Endothelial cell of umbilical vein (primary cell): ENCODE measurements at places on chromosomes 6 and 20.

DNA sequence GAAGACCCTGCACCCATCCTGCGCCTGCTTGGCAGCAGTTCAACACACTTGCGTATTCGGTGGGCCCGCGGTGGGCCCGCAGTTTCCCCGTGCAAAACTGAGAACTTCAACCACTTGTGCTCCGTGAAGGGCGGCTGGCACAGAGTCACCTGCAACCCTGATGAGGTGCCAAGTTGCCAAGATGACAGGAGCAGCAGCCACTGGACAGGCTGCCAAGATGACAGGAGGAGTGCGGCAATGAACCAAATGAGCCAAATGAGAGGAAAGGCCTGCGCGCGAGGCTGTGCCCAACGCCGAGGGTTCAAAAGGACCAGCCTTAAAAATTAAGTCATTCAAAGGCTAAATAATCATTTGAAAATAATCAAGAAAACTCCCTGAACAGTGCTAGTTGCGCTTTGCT, 20.1 kb downstream of the DIDO1 start:
- no peak for DNase-seq

GRCh38 chr6:169858935-169859351, 107.5 kb downstream of the ERMARD start:
- no peak for DNase-seq

DNA sequence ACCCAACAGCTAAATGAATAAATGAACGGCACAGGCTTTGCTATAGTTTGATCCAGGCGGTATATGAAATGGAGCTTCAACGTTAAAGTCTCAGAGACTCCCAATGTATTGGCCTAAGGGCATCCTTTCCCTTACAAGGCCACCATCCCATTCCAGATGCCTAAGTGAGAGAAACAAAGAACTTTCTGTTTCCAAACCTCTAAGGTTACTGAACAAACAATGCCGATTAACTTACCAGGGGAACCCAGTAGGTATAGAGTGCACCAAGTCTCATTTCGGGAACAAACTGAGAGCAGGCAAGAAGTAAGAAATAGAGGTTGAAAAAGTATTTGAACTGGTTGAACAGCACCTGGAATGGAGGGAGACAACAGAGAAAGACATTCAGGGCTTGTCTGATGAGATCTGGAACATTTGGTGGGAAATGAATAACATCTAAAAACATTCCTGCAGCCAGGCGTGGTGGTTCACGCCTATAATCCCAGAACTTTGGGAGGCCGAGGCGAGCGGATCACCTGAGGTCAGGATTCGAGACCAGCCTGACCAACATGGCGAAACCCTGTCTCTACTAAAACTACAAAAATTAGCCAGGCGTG, 42.5 kb downstream of the ATP9A start:
- DNase-seq, result no peak

DNA sequence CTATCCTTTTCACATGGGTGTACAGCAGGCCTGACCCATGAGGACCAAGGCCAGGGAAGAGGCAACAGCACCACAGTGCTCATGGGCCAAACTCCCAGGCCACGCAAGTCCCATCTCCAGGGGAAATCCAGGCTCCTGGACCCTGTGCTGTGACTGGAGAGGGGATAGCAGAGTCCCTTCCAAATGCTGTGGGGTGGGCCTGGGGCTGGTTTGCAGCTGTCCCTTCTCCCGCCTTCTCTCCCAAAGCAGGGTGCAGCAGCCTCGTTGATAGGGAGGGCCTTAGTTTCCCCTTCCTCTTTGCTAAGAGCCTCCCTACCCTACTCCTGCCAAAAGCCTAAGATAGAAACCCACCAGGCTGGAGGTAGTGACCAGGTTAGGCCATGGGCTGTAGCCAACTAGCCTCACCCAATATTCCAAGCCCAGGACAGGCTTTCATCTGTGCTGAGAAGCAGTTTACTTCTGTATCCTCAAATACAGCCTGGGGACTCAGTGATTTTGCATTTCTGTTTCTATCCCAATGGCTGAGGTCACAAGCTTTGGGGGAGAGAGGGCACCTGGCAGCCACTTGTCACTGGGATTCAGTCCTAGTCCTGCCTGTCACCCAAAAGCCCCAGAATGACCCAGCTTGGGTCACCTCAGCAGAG, 1.4 kb downstream of the CTSZ start:
- no peak for DNase-seq

GRCh38 chr20:8132484-8133309, 631 bp downstream of the PLCB1 start:
- peak; percentile 41 for DNase-seq

- no peak for DNase-seq
These were observed 43.4 kb upstream of the SPTLC3 start for GRCh38 chr20:12965212-12965869.

DNA sequence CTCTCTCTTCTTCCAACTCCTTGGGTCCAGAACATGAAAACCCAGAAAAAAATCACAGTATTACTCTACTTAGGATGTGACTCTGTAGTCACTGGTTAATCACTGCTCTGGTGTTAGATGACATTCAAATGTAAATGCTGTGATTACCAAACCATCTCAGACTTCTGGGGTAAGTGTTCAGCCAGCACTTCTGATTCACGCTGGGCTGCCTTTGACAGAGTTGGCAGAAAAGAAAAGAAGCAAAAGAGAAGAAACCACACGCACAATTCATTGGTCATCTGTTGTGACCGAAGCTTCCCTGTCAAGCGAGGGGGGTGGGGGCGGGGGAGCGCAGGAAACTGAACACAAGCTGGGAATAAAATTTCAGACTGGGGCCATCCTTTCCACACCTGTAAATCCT, 82.7 kb downstream of the PSMG4 start:
- DNase-seq, result no peak

GRCh38 chr20:10639077-10639736, 34.6 kb downstream of the JAG1 start:
- DNase-seq, result no peak

- DNase-seq, result no peak
These were observed 1106.4 kb upstream of the CITED2 start for GRCh38 chr6:140480852-140481251.

DNA sequence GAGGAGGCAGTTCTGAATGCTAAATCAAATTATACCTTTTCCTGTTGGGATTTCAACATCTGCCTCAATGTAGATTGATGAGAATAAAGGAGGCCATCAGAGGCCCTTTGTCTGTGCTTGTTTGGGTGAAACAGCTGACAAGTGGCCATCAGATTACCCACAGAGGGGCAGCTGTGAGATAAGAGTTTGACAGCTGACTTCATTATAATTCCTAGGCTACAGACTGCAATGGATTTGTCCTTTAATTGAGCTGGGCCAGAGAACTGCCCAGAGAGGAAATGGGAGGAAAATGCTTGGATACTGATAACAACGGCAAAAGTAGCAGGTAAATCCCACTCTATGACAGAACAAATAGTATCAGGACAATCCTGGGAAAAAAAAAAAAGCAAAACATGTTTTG, 649.4 kb downstream of the HDGFL1 start:
- DNase-seq, result peak; percentile 29

DNA sequence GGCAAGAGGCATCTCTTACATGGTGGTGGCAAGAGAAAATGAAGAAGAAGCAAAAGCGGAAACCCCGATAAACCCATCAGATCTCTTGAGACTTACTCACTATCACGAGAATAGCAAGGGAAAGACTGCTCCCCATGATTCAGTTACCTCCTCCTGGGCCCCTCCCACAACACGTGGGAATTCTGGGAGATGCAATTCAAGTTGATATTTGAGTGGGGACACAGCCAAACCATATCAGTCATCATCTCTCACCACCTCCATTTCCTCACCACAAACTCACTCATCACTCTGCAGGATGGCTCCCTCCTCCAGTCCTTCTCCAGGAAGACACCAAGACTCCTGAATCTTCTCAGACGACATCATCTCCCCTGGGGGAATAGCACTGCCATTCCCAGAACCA, 25.8 kb upstream of the SLC16A10 start:
- no peak for DNase-seq

DNA sequence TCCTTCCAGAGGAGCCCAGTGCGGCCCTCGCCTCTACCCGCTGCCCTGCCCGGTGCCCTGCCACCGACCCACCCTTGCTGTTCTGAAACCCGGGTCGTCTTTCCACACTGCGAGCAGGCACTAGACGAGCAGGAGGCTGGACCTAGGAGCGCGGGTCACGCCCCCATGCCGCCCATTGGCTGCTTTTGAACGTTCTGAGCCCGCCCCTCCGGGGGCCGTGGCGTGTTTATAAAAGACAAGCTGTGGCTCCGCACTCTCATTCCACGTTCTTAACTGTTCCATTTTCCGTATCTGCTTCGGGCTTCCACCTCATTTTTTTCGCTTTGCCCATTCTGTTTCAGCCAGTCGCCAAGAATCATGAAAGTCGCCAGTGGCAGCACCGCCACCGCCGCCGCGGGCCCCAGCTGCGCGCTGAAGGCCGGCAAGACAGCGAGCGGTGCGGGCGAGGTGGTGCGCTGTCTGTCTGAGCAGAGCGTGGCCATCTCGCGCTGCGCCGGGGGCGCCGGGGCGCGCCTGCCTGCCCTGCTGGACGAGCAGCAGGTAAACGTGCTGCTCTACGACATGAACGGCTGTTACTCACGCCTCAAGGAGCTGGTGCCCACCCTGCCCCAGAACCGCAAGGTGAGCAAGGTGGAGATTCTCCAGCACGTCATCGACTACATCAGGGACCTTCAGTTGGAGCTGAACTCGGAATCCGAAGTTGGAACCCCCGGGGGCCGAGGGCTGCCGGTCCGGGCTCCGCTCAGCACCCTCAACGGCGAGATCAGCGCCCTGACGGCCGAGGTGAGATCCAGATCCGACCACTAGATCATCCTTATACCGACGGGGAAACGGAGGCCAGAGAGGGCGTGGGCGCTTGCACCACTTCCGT, at the start of gene ID1:
Gene ID1 (plus strand): TSS at position 259 of the 871 bp plus-strand sequence. CDS start 99 bp downstream, at position 358.
- DNase-seq, result peak; percentile 95

GRCh38 chr6:53469163-53469562, 75.7 kb downstream of the GCLC start:
- DNase-seq, result no peak

- DNase-seq, result no peak
These were observed 146.2 kb downstream of the FAM83B start for GRCh38 chr6:54992789-54993188.

GRCh38 chr6:21595285-21596144, 2.0 kb downstream of the SOX4 start:
- DNase-seq, result no peak

GRCh38 chr20:43040427-43040826, 149.3 kb downstream of the PTPRT start:
- no peak for DNase-seq

- DNase-seq, result no peak
These were observed 22.5 kb upstream of the SGK1 start for GRCh38 chr6:134340179-134340975.

DNA sequence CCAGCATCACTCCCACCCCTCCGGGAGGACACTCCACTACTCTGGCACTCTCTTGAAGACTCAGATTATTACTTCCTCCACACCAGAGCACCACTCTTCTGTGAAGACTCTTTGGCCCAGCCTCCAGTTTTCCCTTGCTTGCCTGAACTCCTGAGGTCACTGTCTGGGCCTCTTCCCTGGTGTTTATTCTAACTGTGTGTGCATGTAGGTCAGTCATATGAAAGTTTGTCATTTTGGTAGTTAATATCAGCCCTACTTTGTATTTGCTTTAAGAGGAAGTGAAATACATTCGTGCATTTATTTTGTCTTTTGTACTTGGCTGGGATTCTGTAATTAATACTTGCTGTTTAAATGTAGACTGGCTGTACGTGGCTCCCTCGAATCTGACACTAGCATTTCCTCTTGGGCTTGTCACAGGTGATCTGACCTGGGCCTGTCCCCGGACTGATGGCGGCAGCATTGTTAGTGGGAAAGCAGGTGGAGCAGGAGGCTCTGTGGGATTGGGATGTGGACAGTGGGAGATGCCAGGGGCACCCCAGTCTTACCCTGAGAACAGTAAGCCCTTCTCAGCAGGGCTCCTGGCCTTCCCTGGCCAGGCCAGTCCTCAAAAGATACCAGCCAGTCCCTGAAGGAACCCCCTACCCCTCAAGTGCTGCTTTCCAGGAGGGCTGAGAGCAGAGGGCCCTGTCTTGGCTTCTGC, 350.5 kb downstream of the CDC5L start:
- DNase-seq, result no peak

- DNase-seq, result no peak
These were observed 17.5 kb upstream of the PANK2 start for GRCh38 chr20:3871550-3872265.

DNA sequence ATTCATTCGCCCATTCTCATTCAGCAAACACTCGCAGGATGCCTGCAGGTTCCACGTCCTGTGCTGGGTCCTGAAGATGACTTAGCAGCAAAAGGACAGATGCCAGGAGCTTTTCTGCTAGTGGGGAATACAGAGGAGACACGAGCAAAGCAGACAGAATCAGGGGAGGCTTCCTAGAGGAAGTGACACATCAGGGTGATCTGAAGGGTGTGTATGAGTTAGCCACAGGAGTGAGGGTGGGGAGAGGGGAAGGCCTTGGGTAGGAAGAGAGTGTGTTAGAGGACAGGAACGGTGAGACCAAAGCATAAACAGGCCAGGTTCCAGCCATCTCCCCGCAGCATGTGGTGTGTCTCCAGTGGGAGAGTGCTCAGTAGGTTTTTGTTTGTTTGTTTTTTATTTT, 73.4 kb upstream of the GTSF1L start:
- DNase-seq, result no peak

DNA sequence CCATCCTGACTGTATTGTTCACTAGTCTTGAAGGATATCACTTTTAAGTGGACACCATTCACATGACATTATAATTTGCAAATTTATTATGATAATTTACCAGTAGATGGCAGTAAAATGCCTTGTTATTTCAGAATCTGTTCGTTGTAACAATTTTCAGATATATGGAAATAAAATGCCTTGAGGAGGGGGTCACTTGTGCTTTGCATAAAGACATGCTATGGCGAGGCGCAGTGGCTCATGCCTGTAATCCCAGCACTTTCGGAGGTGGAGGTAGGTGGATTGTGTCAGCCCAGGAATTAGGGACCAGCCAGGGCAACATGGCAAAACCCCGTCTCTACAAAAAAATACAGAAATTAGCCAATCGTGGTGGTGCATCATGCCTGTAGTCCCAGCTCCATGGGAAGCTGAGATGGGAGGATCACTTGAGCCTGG, 9.0 kb upstream of the NCOA6 start:
- DNase-seq, result peak; percentile 50

GRCh38 chr20:39775110-39775509, 813.0 kb downstream of the DHX35 start:
- DNase-seq, result peak; percentile 62

GRCh38 chr6:15709651-15710269, 46.9 kb upstream of the DTNBP1 start:
- no peak for DNase-seq

DNA sequence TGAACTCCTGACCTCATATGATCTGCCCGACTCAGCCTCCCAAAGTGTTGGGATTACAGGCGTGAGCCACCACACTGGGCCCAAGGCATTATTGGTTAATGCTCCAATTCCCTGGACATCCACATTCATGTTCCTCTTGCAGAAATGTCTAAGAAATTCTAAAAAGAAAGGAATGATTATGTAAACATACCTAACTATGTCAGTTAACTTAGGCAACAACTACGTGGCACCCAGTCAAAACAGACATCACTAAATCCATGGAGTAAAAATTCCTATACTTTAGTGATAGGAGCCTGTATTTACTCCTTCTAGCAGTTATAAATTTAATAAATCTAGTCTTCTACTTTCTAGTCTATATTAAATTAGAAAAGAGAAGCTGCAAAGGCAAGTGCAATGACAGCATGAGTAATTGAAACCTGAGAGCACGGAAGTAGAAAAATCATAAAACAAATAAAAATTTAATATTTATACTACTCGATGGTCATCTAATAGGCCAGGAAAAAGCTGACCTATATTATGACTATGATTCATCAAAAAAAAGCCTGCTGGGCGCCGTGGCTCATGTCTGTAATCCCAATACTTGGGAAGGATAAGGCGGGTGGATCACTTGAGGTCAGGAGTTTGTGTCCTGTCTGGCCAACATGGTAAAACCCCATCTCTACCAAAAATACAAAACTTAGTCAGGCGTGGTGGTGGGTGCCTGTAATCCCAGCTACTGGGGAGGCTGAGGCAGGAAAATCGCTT, 4.2 kb downstream of the AHI1 start:
- DNase-seq, result peak; percentile 35
